Activated naive CD8-positive, alpha-beta T cell treated with anti-CD3 and anti-CD28 coated beads for 36 hours (primary cell): ENCODE measurements at places on chromosomes 5 and 9. TPM values are rescaled to one million over a fixed set of nuclear protein-coding genes. Genes with fewer than 3 reads are reported as not detected.

DNA sequence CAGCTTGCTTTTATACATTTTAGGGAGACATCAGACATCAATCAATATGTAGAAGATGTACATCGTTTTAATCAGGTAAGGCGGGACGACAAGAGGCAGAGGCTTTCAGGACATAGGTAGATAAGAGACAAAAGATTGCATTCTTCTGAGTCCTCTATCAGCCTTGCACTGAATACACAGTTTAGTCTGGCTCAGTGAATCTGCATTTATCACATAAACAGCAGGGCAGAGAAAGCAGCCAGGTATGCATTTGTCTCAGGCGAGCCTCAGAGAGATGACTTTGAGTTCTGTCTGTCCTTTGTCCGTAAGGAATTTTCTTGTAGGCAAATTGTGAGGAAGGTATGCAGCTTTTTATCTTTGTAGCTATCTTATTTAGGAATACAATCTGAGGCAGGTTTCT lies 202.8 kb upstream of the TAS2R1 start:
- no peaks in the 10 kb centered on the region for H3K36me3 ChIP-seq
- no peaks in the 10 kb centered on the region for H3K4me1 ChIP-seq
- no peak overlapping the region for H3K27ac ChIP-seq
- H3K4me3 ChIP-seq, result no peak overlapping the region
- DNase-seq, result no peak

DNA sequence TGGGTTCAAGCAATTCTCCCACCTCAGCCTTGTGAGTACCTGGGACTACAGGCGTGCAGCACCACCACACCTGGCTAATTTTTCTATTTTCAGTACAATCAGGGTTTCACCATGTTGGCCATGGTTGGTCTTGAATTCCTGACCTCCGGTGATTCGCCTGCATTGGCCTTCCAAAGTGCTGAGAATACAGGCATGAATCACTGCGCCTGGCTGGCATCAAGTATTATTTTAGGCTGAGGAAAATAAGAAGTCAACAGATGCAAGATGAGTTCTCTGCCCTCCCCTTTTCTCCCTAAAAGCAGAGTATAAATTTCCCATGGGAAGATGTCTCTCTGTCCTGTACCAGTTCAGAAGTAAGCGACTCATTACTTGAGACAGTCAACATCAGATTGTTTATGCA lies 71.5 kb downstream of the ELAVL2 start:
- no peaks in the 10 kb centered on the region for H3K27me3 ChIP-seq
- DNase-seq, result no peak
- no peak overlapping the region for H3K4me3 ChIP-seq
- no peaks in the 10 kb centered on the region for H3K4me1 ChIP-seq
- H3K36me3 ChIP-seq, result no peaks in the 10 kb centered on the region

Gene RLN1
- total RNA-seq, result 0.91 TPM

GRCh38 chr9:21833090-21833801 lies 30.8 kb downstream of the MTAP start:
- H3K27me3 ChIP-seq, result no peaks in the 10 kb centered on the region
- H3K4me1 ChIP-seq, result peaks cover 57% of the 10 kb centered on the region
- peaks cover 77% of the 10 kb centered on the region for H3K36me3 ChIP-seq
- no peak for DNase-seq

Gene TMC1
- total RNA-seq, result not detected

DNA sequence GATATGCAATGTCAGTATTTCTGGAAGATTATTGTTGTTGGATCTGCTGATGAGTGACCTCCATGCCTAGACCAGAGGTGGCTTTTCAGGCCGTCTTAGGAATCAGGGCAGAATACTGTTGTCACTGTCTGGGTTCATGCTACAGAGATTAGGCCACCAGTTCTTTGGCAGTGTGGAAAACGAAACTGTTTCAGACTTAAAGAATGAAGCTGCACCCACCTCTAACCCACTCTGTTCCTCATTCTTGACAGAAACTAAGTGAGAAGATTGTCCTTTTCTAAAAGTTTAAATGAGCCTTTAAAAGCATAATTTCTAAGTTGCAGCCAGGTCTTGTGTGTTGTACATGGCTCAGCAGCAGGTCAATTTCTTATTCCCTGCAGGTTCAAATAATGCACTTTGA lies 444.3 kb downstream of the ENC1 start:
- H3K4me1 ChIP-seq, result no peaks in the 10 kb centered on the region
- DNase-seq, result no peak
- H3K27ac ChIP-seq, result no peak overlapping the region
- H3K27me3 ChIP-seq, result peaks cover 4% of the 10 kb centered on the region
- no peak overlapping the region for H3K4me3 ChIP-seq

DNA sequence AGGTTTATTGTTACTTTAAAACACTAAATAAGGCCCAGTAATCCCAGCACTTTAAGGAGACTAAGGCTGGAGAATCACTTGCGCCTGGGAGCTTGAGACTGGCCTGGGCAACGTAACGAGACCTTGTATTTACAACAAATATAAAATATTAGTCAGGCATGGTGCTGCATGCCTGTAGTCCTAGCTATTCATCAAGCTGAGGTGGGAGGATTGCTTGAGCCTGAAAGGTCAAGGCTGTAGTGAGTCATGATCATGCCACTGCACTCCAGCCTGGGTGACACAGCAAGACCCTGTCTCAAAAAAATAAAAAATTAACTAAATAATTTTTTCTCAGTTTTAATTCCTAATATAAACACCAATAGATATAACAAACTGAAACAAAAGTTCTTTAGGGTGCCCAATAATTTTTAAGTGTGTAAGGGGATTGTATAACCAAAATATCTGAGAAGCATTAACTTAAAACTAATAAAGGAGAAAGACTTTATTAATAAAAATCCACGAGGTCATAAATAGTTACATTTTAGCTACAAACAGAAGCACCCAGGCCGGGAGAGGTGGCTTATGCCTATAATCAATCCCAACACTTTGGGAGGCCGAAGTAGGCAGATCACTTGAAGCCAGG lies 32.7 kb downstream of the FAM13B start:
- peaks cover 57% of the 10 kb centered on the region for H3K36me3 ChIP-seq
- peaks cover 35% of the 10 kb centered on the region for H3K4me1 ChIP-seq
- no peak overlapping the region for H3K27ac ChIP-seq
- no peak overlapping the region for H3K4me3 ChIP-seq
- DNase-seq, result no peak

DNA sequence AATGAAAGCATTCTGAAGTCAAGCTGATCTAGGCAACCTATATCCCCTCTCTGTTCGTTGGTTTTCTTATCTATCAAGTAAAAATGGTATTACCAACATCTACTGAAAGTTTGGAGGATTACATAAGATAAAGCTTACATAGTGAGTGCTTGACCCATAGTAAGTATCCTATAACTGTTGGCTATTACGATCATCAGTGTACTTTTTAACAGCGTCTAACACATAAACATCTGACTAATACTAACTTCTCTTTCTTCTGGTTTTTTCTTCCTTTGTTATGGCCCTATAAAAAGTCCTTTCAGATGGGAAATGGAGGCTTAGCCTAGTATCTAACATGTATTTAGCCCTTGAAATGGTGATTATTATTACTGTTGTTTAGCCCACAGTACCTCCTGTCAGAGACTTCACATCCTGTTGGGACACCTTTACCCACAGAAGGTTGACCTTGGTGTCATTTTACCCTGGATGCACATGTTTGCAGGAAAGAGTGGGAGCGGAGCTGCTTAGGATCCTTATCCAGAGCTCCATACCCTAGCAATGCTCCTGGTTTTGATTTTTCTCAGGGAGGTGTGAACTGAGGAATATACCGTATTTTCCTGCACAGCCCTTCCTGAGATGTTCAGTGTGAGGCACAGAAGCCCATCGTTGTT lies 6.0 kb downstream of the INSYN2B start:
- H3K4me3 ChIP-seq, result no peak overlapping the region
- no peaks in the 10 kb centered on the region for H3K4me1 ChIP-seq
- H3K27ac ChIP-seq, result no peak overlapping the region
- DNase-seq, result no peak
- no peaks in the 10 kb centered on the region for H3K27me3 ChIP-seq

Gene HK3
- total RNA-seq, result not detected

GRCh38 chr5:116360008-116360853 lies 214.4 kb downstream of the SEMA6A start:
- H3K27ac ChIP-seq, result no peak overlapping the region
- no peak overlapping the region for H3K4me3 ChIP-seq
- H3K27me3 ChIP-seq, result no peaks in the 10 kb centered on the region
- peaks cover 2% of the 10 kb centered on the region for H3K4me1 ChIP-seq
- peaks cover 24% of the 10 kb centered on the region for H3K36me3 ChIP-seq
- no peak for DNase-seq

GRCh38 chr5:53151713-53152458 lies 42.3 kb upstream of the MOCS2 start:
- no peak overlapping the region for H3K27ac ChIP-seq
- DNase-seq, result no peak
- no peaks in the 10 kb centered on the region for H3K27me3 ChIP-seq
- no peak overlapping the region for H3K4me3 ChIP-seq

DNA sequence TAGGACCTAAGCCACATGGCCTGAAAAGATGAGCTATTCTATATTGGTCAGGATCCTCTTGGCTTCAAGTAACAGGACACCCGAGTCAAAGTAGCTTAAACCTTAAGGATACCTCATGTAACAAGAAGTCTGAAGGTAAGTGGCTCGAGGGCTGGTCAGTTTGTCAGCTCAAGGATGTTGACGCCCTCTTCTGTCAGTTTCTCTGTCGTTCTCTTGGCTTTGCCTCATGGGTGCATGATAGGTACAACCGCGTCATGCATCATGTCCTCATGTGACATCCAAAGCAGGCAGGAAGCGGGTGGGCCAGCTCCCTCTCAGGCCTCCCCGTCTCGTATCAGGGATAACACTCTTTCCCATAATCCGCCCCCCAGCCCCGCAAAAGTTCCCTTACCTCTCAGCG lies 22.1 kb upstream of the TCERG1 start:
- DNase-seq, result no peak
- H3K4me3 ChIP-seq, result no peak overlapping the region
- peaks cover 17% of the 10 kb centered on the region for H3K27me3 ChIP-seq

- H3K4me3 ChIP-seq, result no peak overlapping the region
- no peaks in the 10 kb centered on the region for H3K4me1 ChIP-seq
- DNase-seq, result no peak
- no peaks in the 10 kb centered on the region for H3K36me3 ChIP-seq
Measured at GRCh38 chr5:120447706-120448239, 16.3 kb upstream of the PRR16 start.

Gene GKAP1
- 3.9 TPM for total RNA-seq

Gene HEMGN
- total RNA-seq, result 1.9 TPM

GRCh38 chr9:113516840-113517577 lies 53.5 kb downstream of the RGS3 start:
- DNase-seq, result peak; percentile 84
- peaks cover 74% of the 10 kb centered on the region for H3K4me1 ChIP-seq
- peaks cover 38% of the 10 kb centered on the region for H3K36me3 ChIP-seq
- peak overlapping the region; percentile 93 for H3K27ac ChIP-seq
- H3K27me3 ChIP-seq, result no peaks in the 10 kb centered on the region

DNA sequence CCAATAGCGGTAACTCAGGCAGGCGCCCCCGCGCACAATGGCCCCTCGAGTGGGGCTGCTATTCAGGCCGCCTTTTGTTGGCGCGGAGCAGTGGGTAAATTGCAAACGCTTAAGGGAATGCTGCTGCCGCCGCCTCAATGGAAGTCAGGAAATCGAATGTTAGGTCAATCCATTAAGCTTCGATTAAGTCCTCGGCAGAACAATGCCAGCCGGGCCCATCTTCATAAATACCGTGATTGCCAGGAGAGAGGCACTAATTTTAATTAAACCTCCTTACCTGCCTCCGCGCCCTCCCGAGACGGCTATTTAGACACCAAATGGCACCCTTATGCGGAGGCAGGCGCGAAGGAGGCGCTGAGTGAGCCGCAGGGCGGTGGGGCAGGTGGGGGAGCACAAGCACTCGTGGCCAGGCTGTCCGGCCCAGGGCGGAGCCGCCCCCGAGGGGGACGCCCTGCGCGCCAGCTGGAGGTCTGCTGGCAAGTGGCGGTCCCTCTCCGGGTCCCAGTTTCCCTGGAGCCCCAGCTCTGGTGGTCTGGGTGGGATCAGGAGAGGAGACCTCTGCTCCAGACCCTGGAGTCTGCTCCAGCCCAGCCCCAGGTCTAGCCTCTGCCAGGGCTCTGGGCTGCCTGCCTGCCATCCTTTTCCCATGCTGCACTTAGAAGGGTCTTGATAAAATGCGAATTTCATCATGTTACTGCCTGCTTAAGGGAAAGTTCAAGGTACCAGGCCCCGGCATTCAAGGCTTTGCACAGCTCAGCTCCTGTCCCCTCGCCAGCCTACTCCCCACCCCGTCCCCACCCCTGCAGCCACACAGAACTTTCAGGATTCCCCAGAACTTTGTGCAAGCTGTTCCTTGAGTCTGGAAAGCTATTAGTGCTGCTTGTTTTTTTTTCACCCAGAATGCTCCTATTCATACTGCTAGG lies 19.7 kb downstream of the NR5A1 start:
- H3K27ac ChIP-seq, result no peak overlapping the region
- H3K27me3 ChIP-seq, result no peaks in the 10 kb centered on the region
- no peaks in the 10 kb centered on the region for H3K4me1 ChIP-seq
- no peak overlapping the region for H3K4me3 ChIP-seq

- peaks cover 12% of the 10 kb centered on the region for H3K27me3 ChIP-seq
- no peak overlapping the region for H3K4me3 ChIP-seq
- no peak overlapping the region for H3K27ac ChIP-seq
- no peak for DNase-seq
- H3K4me1 ChIP-seq, result no peaks in the 10 kb centered on the region
Measured at GRCh38 chr5:171201310-171201709, 107.7 kb upstream of the TLX3 start.

Gene PCDHGB4
- not detected for total RNA-seq

GRCh38 chr9:107330420-107330819 lies 47.3 kb downstream of the RAD23B start:
- DNase-seq, result no peak
- peaks cover 63% of the 10 kb centered on the region for H3K36me3 ChIP-seq
- peaks cover 3% of the 10 kb centered on the region for H3K4me1 ChIP-seq
- H3K27ac ChIP-seq, result no peak overlapping the region
- no peak overlapping the region for H3K4me3 ChIP-seq

Gene HTR4
- total RNA-seq, result not detected

DNA sequence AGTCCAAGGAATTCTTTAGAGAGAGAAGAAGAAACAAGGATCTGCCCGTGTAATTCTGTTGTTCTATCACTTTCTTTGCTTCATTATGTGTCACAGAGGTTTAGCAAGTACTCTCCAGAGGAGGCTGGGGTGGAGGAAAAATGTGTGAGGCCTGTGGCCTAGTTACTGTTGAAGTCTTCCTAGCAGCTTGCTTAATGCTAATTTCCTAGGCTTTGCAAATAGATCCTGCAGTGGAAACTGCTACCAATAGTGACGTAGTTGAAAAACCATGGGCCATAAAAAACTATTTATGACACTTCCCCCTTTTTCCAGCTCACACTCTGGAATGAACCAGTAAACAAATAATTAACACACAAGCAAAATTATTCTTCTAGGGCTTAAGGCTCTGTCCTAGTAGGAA lies 27.0 kb upstream of the C9orf72 start:
- no peak for DNase-seq
- no peak overlapping the region for H3K4me3 ChIP-seq
- no peaks in the 10 kb centered on the region for H3K4me1 ChIP-seq

- H3K27ac ChIP-seq, result no peak overlapping the region
- H3K4me1 ChIP-seq, result no peaks in the 10 kb centered on the region
- no peaks in the 10 kb centered on the region for H3K36me3 ChIP-seq
Measured at GRCh38 chr9:114223564-114224246, 68.4 kb downstream of the COL27A1 start.

Gene STPG3
- total RNA-seq, result not detected

- H3K27ac ChIP-seq, result no peak overlapping the region
- H3K27me3 ChIP-seq, result peaks cover 9% of the 10 kb centered on the region
- H3K4me3 ChIP-seq, result no peak overlapping the region
- no peaks in the 10 kb centered on the region for H3K36me3 ChIP-seq
- H3K4me1 ChIP-seq, result no peaks in the 10 kb centered on the region
Measured at GRCh38 chr9:115262477-115262876, 144.5 kb upstream of the TNC start.
